Heart right ventricle (tissue), 16 donors: ENCODE measurements at places on chromosomes 5 and 9.

DNA sequence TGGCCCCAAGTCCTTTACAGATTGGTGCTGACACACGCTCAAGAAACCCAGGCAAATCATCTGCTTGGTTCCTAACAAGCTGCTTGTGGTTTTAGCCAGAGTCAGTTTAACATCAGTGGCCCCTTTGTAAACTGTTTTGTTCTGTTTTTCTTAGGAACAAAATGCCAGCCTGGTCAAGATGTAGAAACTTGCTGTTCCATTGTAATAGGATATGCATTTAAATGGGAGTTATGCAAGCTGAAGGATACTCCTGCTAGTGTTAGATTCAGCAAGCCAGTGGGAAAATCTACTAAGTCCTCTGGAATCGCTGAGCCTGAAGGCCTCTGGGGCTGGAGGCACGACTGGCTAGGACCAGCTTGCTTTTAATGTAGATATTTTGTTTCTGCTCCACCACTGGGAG lies 391.1 kb downstream of the TLE4 start:
- no peak for DNase-seq

DNA sequence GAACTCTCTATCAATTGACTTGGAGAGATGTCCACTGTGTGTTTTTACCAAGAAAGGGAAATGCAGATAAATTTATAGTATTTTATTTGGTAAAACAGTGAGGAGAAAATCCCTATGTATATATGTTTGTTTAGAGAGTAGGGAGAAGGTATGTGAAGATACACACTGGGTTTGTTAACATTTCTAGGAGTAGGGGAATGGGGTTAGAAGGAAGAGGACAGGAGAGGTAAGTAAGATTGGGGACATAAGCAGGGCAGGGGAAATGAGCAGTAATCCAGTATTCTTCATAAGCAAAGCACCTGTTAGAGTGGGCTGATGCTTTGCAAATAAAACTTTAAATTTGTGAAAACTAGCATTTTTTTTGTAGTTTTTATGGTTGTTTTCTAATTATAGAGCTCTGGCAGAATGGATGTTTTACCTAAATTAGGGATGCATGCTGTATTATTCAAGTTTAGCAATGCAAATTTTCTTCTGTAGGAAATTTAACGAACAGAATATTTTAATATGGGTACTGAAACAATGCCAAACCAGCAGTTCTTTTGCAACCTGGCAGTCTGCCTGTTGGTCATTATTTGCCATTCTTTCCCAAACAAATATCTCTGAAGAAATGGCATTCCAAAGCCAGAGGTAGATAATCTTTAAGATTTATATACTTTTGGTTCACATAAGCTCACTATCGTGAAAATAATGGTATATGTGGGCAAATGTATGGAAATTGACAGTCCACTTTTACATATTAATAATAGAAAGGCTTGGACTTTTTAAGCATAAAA lies 19.4 kb upstream of the DCP2 start:
- no peak for DNase-seq

DNA sequence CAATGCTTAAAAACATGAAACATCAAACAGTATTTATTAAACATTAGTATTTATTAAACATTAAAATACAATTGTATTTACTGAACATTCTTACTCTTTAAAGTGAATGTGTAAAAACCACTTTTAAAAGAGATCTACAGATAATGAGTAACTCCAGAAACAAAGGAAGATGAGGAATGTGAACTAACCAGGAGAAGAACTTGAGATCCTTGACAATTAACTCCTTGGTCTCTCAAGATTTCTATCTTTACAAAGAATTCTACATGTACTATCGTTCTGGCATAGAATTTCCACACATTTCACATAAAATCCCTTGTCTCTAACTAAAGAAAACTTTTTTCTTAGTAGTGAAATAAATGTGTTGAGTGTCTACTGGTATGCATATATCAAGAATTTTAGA lies 28.7 kb upstream of the IFNE start:
- DNase-seq = no peak

DNA sequence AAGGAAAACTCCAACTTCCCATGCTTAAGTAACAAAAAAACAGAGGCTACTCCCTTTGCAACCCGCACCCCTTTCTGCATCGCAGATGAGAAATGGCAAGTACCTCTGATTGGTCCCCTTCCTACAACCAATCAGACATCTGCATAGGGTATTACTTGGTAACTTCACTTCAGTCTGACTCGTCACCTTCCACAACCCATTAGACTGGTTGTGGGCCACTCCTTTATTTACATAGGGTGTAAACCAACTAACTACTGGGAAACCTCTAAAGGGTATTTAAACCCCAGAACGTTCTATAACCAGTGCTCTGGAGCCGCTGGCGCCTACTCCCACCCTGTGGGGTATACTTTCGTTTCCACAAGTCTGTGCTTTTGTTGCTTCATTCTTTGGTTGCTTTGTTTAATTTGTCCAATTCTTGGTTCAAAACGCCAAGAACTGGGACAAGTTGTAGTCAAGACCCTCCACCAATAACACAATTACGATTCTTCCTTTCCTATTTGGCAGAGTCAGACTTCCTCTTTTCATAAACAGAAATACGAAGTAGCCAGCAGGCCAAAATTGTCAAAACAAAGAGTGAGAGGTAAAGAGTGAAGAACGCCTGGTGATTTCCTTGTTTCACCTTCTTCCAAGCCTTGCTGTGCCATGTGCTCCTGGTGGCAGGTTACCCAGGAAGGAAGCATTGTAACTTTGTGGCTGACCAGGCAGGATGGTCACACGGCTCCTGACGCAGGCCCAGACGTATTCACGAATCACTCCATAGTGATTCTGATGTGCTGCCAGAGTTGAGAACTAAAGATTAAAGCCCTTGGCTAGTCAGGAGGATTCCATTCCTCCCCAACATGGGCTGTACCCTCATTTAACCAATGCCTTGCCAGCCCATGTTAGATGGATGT lies 477.4 kb downstream of the ARHGEF28 start:
- DNase-seq = no peak

DNA sequence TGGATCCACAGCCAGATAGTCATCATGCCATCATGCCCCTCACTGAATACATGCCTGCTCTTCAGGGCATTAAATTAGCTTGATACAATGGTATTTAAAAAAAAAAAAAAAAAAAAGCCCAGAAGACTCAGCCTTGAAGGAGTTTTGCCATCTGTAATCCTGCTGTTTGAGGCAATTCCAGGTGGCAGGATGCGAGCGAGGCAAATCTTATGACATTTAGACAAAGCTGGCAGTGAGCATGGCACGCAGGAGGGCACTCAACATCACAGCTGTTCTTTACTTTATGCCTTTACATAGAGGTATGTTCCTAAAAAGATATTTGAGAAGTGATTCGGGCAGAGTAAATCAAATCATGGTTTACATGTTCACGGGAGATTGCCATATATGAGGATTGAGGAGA lies 692.0 kb upstream of the DMAC1 start:
- no peak for DNase-seq

DNA sequence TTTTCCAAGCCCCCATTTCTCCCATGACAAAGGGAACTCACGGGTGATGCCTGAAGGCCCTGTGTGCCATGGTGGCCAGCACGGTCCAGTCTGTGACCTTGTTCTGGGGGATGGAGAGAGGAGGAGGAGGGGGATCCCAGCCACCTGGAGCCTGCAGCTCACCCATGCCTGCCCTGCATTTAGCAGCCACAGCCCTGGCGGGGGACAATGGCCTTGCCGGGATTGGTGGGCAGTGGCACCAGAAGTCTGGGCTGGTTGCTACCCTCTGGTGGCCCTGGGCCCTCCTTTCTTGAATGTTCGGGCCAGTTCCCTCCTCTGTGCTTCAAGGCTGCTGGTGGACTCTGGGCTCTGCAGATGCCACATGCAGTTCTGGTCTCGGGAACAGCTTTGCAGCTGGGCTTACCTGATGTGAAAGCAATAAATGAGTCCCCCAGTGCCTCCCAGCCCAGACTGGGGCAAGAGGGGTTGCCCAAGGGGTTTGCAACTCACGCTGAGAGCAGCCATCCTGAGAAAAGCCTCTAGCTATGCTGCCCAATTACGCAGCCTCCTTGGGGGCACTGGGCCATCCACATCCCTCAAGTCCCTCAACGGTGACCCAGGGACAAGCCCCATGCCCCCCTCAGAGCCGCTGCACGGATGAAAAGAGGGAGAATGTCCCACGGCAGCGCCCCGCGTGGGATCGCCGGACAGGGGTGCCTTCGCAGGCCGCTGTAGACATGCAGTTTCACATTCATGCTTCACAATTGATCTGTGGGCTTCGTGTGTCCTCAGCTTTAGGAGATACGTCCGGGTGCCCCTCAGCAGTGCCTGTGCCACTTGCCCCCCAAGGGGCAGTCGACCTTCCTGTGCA lies 49.2 kb upstream of the FCN1 start:
- no peak for DNase-seq

DNA sequence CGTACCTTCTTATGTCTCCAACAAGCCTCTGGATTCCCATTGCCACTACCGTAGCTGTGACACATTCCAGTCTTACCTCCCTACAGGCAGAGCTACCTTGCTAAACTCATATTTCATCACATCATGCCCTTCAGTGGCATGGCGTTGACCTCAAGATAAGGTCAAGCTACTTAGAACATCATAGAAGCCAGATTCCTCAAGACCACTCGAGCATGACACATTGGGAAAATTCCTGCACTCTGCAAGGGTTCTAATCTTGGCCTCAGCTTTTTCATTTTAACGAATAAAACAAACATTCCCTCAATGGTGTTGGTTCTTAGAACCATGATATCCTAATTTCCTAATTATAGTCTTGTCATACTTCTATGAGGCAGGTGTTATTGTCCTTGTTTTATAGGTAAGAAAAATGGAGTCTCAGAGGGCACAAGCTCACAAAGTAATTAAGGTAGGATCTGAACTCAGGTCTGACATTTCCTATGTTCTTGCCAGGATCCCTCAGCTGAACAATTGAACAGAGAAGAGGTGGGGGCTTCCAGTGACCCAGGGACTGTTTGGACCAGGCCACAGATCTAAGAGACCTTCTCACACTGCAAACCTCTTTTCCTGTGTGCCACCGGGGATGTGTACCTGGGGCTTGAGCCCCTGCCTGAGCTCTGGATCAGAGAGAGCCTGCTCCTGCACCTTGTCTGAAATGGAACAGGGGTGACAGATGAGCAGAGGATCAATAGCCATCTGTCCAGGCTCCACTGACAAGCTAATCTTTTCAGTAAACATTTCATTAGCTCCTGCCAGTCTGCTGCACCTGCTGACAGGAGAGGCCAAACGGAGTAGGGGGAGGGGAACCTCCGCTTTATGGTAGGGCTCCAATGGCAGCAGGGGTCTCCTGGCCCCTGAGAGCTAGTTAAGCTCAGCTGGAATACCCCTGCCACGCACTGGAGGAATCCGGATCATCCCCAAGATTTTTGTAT lies 49.3 kb downstream of the ALG2 start:
- no peak for DNase-seq

DNA sequence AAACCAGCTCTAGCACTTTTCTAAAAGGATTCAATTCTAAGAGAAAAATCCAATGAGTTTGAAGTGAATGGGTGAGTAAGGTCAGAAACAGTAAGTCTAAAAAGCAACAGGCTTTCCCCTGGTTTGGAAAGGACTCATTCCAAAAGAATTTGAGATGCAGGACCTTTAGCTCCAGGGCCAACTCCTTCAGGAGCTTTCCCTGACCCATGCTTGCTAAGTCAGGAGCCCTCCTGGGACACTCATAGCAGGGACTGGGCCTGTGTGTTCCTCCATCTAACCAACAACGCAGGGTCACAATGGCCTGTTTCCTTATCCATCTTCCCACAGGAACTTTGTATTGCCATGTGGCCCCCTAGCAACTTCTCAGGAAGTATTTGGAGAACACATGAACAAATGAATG lies 198.8 kb downstream of the FRMD3 start:
- DNase-seq = no peak

GRCh38 chr5:59648038-59648831 lies 245.3 kb downstream of the PDE4D start:
- no peak for DNase-seq

- no peak for DNase-seq
Observed at GRCh38 chr9:105264380-105264779, 19.9 kb downstream of the SLC44A1 start.

DNA sequence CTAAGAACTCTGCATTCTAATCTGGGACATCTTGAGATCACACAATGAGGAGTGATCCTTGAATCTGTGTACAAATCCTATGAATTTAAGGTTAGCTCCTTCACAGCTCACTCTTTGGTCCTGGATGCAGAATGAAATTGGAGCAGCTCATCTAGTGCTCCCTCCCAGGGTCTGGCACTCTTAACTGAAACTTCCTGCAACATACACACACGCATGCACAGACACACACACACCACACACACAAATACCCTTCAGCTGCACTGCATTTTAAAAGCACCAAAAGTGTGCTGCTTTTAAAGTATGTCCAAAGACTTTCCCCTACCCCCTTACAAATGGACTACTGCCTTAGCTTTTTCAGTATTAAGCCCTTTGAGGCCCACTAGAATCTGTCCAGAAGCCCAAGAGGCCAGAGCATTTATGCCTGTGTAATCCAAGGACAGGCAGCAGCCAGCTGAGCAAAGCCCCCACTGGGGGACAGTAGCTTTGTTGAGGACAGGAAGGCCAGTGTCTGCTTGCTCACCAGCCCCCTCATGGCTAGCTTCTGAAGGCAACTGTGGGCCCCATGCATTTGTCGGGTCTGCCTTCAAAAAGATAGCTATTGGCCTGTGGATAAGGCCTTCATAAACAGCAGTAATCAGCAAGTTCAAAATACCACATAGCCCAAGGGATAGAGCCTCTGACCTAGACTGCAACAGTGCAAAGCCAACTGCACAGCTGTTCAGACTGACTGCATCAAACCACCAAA lies 43.6 kb downstream of the CDO1 start:
- no peak for DNase-seq

GRCh38 chr5:156974328-156974727 lies 11.3 kb upstream of the TIMD4 start:
- DNase-seq = no peak

GRCh38 chr5:178305801-178306200 lies 73.2 kb upstream of the PHYKPL start:
- DNase-seq = no peak

DNA sequence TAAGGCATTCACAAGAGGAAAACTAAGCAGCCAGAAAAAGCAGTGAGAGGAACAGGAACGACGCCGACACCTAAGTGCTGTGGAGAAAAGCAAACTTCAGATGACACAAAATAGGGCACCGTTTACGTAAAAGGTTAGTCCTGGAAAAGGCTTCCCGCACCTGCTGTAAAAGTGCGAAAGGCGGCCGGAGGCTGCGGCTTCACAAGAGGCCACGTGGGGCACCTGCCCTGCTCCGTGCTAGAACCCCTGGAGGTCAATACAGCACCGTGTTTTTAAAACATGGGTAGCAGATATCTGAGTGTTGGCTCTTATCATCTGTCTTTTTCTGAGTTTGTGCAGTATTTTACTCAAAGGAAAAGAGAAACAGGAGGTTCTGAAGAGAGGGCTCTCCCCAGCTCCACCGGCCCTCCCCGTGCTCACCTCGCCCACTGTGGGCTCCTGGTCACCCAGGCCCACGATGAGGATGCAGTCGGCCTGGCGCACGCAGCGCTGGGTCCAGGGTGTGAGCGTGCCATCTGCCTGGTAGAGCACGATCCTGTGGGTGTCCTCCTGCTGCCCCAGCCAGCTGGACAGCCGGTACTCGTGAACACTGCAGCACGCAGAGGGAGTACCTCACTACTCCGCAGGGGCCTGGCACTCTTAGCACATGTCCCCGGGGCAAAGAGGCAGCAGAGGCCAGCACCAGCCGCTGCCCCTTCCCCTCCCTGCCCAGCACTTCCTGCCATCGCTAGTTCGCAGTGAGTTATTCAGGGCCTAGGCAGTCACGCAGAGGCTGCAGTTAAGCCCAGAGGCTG lies 21.0 kb upstream of the NSMF start:
- no peak for DNase-seq
